Ureter (tissue), 1 donor: ENCODE measurements at places on chromosomes 16 and 17. TPM values are rescaled to one million over a fixed set of nuclear protein-coding genes. Genes with fewer than 3 reads are reported as not detected.

The C17orf50 gene
- total RNA-seq, result not detected

- no peak for DNase-seq
Observed at GRCh38 chr16:86594721-86595120, 16.4 kb downstream of the FOXL1 start.

- no peak for DNase-seq
Observed at GRCh38 chr16:5018793-5019192, 14.9 kb downstream of the NAGPA start.

DNA sequence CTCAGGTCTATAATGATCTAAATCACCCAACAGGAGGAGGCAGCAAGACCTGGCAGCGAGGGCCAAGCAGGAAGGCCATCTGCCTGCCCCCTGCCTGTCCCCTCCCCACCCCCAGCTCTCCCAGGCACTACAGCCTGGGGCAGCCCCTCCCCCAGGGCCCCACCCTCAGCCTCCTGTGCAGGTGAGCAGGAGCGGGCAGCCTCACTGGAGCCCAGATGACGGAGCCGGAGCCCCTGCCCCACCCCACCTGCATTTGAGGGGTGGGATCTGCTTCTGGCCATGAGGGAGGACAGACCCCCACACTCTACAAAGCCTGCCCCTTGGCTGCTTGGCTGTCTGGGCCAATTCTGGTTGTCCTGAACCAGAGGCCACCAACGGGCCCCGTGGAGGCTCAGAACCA lies 12.4 kb upstream of the BAHCC1 start:
- no peak for DNase-seq

DNA sequence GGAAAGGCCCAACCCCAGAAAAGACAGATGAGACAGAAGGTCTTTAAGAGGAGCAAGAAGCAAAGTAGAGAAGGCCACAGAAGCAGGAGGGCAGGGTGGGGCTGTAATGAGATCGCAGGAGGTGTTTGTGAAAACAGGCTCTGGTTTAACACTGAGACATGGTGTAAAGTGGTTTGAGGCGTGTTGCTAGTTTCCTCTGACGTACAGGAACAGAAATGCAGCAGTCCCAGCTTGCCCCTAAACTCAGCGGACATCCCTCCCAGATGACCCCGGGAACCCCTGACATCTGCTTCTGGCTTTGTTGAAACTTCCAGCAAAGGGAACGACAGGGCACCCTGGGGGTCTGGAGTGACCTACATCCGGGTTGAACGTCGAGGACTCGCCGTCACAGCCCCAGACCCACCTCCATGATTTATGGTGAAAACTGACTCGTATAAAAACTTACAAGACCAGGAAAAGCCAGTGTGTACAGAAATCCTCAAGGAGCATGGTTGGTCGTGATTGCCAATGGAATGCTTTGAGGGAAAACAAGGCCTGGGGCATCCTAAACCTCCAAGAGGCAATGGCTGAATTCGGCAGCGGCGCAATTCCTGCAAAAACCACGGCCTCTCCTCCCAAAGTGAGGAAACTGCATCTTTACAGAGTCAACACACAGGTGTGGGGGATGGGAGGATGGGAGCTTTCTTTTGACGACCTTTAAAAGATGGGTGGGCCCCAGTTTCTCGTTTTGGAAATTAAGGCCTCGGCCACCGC lies 25.8 kb downstream of the LITAF start:
- DNase-seq, result peak; percentile 53

- no peak for DNase-seq
Observed at GRCh38 chr16:4611337-4612021, 3.2 kb downstream of the UBALD1 start.

The CBX2 gene
- total RNA-seq, result 3.8 TPM

DNA sequence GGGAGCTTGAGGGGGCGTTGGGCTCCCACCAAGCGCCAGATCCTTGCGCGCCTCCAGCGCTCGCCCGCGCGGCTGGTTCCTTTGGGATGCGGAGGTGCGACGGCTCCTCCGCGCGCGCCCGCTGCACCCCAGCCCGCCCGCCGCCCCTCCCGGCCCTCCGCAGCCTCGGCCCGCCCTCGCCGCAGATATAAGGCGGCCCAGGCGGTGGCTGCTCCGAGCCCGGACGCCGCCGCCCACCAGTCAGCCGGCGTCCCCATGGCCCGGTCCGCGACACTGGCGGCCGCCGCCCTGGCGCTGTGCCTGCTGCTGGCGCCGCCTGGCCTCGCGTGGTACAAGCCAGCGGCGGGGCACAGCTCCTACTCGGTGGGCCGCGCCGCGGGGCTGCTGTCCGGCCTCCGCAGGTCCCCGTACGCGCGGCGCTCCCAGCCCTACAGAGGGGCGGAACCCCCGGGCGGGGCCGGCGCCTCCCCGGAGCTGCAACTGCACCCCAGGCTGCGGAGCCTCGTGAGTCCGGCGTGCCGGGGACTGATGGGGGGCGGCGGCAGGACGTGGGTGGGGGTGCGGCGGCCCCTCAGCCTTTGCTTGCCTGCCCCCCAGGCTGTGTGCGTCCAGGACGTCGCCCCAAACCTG lies at the start of gene NPB:
NPB (plus strand) TSS at position 216 of the 630 bp plus-strand sequence; CDS start at position 256, 40 bp downstream.
- no peak for DNase-seq
